T-helper 2 cell treated with Interferon-gamma antibody and Interleukin-4, amounts not matched to agents 100 ng/mL and 5 ng/mL, for 36 hours (primary cell): ENCODE measurements at places on chromosomes 3 and 15. TPM values are rescaled to one million over a fixed set of nuclear protein-coding genes. Genes with fewer than 3 reads are reported as not detected.

Gene MTHFS
- total RNA-seq: 32.7 and 34.4 TPM in 2 replicates

Gene GNAI2
- total RNA-seq: 420 and 429 TPM in 2 replicates

Gene SLC28A2
- total RNA-seq: not detected in 2 replicates

Gene SLC22A13
- 0.59 and 0.93 TPM in 2 replicates for total RNA-seq

Gene ADPRH
- 2.8 TPM in 2 replicates for total RNA-seq

Gene ZCWPW2
- total RNA-seq: 0.18 TPM in 1 of 2 replicates, not detected in the other

Gene DOCK3
- 0.93 TPM in 2 replicates for total RNA-seq

Gene GABRR3
- total RNA-seq: 0.05 TPM in 2 replicates

Gene CCDC9B
- 0.66 and 0.86 TPM in 2 replicates for total RNA-seq

Gene ITGA11
- 0.64 and 1.0 TPM in 2 replicates for total RNA-seq

Gene CCDC54
- total RNA-seq: not detected in 2 replicates

Gene ESYT3
- total RNA-seq: 0.61 and 1.2 TPM in 2 replicates

Gene CDC25A
- total RNA-seq: 30.7 and 30.8 TPM in 2 replicates

Gene RAB6B
- 0.82 and 0.91 TPM in 2 replicates for total RNA-seq

Gene GOLGA8A
- total RNA-seq: 279 and 293 TPM in 2 replicates

Gene UBA5
- total RNA-seq: 38.3 and 46.1 TPM in 2 replicates

Gene GOLGA8K
- total RNA-seq: 1.2 and 1.9 TPM in 2 replicates

Gene MCCC1
- total RNA-seq: 20.7 and 22.3 TPM in 2 replicates

Gene MYL3
- total RNA-seq: not detected in 2 replicates

Gene NOX5
- 0.02 TPM in 2 replicates for total RNA-seq

Gene HESX1
- 0.68 and 1.1 TPM in 2 replicates for total RNA-seq
